ENCODE measurements at places on chromosomes 16 and 17.

DNA sequence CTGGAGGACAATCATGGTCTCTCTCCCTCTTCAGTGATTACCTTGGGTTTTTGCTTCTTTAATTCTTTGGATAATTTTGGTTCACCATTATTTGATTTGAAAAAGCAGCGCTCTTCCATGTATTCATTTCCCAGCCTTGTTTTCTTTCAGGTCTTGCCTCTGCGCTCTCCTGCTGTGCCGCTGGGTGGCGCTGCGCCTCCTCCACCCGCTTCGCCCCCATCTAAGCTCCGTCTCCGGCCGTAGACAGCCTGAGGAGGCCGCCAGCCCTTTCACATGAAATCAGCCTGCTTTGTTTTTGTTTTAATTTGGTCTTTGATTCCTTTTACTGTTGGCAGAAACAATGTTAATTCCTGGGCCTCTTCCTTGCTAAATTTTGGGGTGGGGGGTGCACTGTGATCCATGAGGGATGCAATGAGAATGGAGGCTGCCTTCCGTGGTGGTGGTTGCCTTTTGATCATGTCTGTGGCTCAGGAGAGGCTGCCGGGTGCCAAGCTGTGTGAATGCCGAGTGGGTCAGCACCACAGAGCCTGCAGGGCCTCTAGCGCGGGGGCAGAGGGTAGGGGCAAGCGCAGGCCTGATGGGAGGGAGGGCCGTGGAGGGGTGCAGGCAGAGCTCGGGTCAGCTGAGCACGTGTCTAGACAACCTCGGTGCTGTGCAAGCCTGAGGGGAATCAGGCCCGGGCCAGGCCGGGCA is 64.1 kb downstream of the PLD6 start:
- peak; percentile 52 for DNase-seq

GRCh38 chr16:67764158-67764667 is 42.1 kb downstream of the RANBP10 start:
- DNase-seq: no peak

- no peak for DNase-seq
Measured at GRCh38 chr17:227946-228615, 46.6 kb upstream of the DOC2B start.

DNA sequence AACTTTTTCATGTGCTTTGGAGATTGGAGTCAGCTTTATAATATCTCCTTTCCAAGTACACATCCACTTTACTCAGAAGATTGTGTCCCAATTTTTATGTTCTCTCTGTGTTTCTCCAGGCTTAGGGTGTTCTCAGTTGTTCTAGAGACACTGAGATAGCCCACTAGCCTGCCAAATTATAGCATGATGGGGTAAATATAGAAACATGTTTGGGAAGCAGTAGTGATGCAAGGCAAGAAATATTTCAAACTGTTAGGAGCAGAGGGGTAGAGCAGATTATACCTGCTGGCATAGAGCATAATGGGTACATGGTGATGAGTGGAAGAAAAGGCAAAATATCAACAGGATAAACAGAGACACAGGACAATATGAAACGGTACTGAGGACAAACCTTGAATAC is 12.4 kb downstream of the SLFN11 start:
- DNase-seq: no peak

DNA sequence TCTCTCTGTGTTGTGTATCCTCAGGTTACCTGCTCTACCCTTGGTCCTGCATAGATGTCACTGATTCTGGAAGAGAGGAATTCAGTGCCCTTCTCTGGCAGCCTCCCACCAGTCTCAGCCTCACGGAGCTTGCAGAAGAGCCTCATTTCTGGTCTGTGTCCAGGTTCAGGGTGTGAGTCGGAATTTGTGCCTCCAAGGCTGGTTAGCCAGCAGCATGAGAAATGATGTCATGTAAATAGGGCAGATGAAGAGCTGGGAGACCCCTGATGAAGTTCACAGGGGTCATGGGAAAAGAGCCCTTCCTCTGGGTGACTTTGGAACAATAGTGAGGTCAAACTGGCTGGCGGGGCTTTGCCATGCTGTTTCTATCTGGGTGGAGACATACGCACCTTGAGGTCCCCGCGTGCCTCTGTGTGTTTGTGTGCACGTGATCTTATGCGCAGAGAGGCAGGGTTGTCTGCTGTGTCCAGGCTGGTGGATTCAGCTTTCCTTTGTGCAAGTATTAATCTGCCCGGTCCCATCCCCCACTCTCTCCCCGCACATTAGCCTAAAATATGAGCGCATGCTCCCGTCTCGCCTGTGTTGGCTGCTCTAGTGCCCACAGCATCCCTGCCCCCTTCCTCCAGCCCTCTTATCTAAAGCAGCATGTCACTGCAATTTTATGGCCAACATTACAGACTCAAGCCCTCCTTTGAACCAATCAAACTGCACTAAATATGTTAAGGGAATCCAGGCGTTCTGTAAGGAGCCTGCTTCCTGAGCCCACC is 256.3 kb upstream of the ZFHX3 start:
- no peak for DNase-seq

GRCh38 chr16:17951378-17951777 is 385.2 kb downstream of the NPIPA8 start:
- DNase-seq: peak; percentile 64

- DNase-seq: no peak
Measured at GRCh38 chr17:45951941-45952340, 47.1 kb upstream of the STH start.

GRCh38 chr16:85716680-85717038 is 27.9 kb upstream of the GINS2 start:
- DNase-seq: no peak

DNA sequence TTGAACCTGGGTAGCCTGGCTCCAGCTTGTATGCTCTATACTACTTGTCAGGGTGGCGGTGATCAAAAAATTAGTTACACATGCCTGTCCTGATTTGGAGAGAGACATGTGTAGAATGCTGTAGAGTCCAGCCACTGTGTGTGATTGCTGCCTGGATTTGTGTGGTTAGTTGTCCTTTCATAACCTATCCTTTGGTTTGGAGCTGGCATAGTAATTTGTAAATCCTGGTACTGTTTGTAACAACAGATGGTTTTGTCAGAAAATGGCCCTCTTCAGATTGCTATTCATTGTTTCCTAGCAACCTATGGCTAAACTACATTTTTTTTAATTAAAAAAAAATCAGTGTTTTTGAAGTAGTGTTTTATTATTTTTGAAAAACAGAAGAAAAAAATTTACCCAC is 30.5 kb downstream of the ETV4 start:
- DNase-seq: peak; percentile 75

GRCh38 chr17:64309710-64310109 is 46.6 kb upstream of the TEX2 start:
- DNase-seq: no peak

GRCh38 chr17:27478901-27479538 is 22.8 kb downstream of the KSR1 start:
- no peak for DNase-seq

- DNase-seq: peak; percentile 76
Measured at GRCh38 chr17:75109407-75110233, at the start of gene ARMC7. TSS of gene ARMC7 (plus strand) at chr17:75109969. CDS start at chr17:75110289, 320 bp downstream.

DNA sequence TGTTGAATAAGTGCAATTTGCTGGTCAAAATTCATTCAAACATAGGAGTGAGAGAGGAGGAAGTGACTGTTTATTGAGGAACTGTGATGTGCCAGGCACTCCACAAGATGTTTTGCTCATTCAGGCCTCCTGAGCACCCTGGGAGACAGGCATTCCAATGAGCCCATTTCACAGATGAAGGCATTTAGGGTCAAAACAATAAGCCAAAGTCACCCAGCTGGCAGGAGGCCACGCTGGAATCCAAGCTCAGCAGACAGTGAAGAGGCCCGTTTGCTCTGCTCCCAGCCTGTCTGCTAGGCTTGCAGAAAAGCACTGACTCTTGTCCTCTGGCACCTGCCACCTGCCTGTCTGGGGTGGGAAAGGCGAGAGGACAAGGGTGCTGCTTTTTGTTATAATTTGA is 10.1 kb upstream of the SLC25A39 start:
- DNase-seq: no peak

GRCh38 chr16:11050944-11051343 is 106.6 kb downstream of the CLEC16A start:
- DNase-seq: no peak

GRCh38 chr16:13438064-13438463 is 481.9 kb upstream of the ERCC4 start:
- no peak for DNase-seq

DNA sequence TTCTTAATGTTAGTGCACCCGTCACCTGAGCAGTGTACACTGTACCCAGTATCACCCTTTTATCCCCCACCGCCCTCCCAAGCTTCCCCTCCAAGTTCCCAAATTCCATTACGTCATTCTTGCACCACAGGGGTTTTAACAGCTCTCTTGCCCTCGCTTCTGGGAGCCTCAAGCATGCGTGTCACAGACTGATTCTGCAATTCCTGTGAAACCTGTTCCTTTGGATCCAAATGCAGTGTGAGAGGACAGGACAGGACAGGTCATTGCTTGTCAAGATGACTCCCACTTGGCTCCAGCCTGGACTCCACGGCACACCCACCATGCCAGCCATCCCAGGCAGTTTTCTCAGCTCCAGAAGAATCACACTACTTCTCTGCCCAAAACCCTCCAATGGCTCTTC is 44.1 kb downstream of the CYB5D2 start:
- peak; percentile 3 for DNase-seq

- no peak for DNase-seq
Measured at GRCh38 chr16:22784690-22785214, 29.2 kb upstream of the HS3ST2 start.

DNA sequence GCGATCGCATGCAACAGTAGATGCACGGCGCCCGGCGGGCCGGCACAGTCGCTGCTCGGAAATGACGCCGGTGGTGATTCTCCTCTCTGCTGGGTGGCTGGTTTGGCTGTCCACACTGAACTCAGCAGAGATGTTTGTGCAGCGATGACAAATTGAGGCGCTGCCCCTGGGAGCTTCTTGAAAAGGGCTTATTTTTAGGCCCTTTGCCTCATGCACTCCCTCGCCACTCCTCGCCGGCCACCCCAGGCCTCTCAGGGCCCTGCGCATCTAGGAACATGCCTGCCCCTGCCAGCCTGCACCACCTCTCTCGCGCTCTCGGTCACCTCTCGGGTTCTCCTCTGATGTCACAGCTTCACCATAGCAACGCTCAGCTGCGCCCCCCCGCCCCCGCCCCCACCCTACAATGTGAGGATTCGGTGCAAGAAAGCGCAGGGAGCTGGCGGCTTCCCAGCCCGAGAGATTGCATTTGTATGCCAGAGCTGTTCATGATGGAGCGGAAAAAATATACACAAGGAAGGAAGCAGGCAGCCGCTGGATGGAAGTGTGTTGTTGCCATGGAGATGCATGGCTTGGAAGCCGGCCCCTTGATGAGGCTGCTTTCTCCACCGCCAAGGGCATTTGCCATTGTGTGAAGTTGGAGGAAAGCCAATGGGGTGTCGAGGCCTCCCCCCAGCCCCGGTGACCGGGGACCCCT is 81.3 kb upstream of the PLCG2 start:
- no peak for DNase-seq

GRCh38 chr16:57743458-57743857 is 7.9 kb downstream of the KATNB1 start:
- DNase-seq: no peak

GRCh38 chr16:49545741-49546448 is 172.3 kb downstream of the C16orf78 start:
- DNase-seq: no peak

DNA sequence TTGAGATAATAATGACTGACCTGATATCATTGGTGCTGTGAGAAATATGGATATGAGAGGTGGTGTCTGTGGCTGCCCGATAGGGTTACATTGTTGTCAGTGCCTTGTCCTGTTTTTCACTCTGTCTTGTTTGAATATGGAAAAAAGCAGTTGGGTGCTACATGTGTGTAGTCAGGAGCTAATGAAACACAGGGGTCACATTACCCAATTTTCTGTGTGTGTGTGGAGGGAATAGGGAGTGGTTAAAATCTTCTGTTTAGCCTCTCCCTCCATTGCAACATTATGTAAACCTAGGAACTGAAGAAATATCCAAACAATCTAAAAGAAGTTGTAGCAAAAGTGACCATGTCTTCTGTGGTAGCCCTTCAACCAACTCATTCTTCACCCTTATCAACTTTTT is 527.7 kb upstream of the SOX9 start:
- DNase-seq: peak; percentile 9

- peak; percentile 26 for DNase-seq
Measured at GRCh38 chr17:142102-142661, 4.8 kb downstream of the SCGB1C2 start.

GRCh38 chr16:9124444-9124843 is 33.0 kb downstream of the HAPSTR1 start:
- no peak for DNase-seq

DNA sequence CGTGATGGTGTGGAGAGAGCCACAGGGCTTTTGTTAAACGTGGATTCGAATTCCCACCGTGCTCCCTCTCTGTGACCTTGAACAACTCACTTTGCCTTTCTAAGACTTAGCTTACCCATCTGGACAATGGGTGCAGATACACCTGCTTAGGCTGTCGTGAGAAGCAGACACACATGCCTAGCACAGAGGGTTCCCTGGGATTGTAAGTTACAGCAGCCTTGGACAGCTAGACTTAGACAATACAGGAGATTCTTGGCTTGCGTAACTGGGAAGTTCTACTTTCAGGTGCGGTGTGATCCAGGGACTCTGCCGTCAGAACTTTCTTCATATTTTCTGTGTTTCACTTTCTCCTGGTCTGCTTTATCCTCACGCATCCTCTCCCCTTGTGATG is 127.0 kb downstream of the ABCC1 start:
- no peak for DNase-seq

Measured in AG10803 (cell line).